ENCODE measurements at places on chromosomes 13 and 19.

GRCh38 chr13:75704194-75704926 lies 68.2 kb downstream of the LMO7 start:
- DNase-seq, result no peak

GRCh38 chr19:41848666-41849065 lies 3.8 kb downstream of the DMRTC2 start:
- no peak for DNase-seq

DNA sequence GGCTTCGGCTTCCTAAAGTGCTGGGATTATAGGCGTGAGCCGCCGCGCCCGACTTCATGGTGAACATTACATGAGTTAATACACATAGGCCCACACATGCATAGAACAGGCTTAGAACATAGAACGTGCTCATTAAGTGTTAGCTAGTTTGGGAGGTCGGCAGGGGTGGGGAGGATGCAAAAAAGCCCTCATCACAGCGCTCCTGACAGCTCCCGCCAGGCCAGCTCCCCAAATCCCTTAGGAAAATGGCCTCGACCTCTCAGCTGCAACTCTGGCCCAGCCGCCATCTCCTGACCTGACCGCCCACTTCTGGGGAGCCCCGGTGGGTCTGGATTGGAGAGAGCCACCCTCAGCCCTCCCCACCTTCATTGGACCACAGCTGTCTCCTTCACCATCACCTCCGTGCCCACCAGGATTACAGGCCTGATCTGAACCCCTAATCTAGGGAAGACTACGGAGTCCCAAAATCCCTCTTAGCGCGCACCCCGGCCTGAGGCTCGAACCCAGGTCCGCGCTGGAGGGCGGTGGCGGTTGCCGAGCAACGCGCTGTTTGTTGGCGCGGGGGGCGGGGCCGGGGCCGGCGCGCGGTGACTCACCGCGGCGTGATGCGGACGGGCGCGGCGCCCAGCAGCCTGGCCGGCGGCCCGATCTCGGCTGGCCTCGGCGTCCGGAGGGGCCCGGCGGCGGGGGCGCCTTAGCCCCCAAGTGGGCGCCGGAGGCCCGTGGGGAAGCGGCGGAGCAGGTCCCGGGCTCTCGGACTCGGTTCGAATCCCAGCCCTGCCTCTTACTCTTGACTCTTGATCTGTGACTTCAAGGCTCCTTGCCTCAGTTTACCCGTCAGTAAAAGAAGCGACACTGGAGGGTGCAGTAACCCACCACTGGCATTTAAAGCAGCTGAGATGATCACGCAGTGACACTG lies 26.7 kb upstream of the NANOS3 start:
- no peak for DNase-seq

GRCh38 chr13:43446126-43446525 lies 340.6 kb downstream of the ENOX1 start:
- DNase-seq, result no peak

GRCh38 chr13:56189439-56189838 lies 951.3 kb upstream of the PRR20A start:
- DNase-seq, result no peak

GRCh38 chr13:67588607-67589006 lies 358.5 kb upstream of the PCDH9 start:
- no peak for DNase-seq

DNA sequence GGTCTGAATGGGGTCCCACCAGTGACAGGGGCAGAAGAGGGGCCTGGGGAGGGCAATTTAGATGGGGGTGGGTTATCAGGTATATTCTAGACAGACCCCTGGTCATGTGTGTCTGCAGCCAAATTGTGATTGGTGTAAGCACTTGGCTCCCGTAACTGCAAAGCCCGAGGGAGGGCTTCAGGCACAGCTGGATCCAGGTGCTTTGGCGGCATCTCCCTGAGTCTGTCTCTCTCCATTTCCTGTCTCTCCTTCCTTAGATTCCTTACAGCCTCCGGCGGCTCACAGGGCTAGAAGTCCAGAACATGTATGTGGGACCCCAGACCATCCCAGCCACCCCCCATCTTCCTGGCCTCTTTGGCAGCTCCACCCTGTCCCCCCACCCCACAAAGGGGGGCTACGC lies 31.4 kb downstream of the DHX34 start:
- DNase-seq, result no peak

DNA sequence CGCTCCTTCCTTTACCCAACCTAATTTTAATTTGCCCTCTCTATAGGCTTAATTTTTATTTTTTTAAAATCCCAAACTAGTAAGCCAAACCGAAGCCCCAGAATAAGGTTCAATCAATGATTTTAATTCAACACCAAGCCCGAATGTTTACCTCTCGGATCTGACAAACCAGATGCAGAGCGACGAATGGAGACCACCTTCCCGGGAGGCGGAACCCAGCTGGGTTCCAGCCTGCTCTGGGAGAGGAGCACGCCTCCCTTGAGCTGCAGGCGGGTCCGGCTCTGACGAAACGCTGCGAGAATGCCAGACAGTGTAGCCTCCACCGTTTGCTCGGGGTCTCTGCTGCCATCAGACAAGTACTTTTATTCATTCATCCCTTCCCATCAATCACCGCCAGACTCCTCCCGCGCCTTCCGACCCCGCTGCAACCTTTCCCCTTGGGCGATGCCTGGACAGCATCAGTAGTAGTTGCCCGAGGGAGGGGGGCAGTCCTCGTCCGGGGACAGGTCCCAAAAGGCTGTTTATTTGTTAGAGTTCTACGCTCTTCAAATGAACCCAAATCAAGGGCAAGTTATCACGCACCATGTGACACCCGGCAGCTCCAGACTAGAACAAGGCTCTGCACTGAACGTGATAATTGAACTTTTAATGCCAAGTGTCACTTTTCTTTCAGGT lies 752 bp upstream of the EDNRB start:
- no peak for DNase-seq

GRCh38 chr19:23716792-23717191 lies 29.8 kb upstream of the ZNF675 start:
- no peak for DNase-seq

- peak; percentile 19 for DNase-seq
Observed at GRCh38 chr13:114107686-114108081, 24.7 kb downstream of the RASA3 start.

DNA sequence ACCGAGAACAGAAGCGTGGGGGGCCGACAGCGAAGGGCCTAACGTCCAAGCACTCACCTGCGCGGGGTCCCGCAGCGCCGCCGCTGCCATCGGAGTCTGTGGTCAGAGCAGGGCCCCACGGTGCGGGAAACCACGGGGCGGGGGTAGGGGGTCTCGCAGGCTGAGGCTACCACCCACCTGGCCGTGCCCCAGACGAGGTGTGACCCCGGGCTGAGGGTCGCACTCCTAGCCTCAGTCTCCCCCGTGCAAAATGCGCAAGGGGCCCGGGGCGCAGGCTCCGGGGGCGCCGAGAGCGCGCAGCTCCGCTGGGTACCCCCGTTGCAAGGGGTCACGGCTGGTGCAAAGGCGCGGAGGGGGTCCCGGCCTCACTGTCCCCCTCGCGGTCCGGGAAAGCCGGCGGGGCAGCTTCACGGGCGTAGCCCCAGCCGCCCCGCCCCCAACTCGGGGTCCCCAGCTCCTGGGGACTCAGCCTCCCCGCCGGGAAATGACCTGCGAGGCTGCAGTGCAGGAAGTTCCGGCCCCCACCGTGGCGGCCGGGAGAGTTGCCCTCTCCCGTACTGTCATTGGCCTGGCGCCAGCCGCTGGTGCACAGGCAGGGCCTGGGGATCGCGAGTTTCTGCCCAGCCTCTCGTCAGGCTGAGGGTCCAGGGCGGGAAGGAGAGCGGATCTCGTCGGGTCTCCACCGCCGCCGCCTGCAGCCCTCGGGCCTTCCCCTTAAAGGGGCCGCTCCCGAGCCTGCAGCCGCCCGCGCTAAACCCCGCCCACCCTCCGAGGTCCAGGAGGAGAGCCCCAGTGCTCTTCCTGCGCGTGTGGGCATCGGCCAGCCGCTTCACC lies at the start of gene ZNF792:
Gene ZNF792, minus strand, starts transcription at position 657 of the 834 bp plus-strand sequence. Its CDS starts 567 bp downstream, at position 90.
- no peak for DNase-seq

- DNase-seq, result no peak
Observed at GRCh38 chr13:44565881-44566280, 10.2 kb downstream of the TSC22D1 start.

- no peak for DNase-seq
Observed at GRCh38 chr19:31597616-31598015, 248.4 kb upstream of the TSHZ3 start.

DNA sequence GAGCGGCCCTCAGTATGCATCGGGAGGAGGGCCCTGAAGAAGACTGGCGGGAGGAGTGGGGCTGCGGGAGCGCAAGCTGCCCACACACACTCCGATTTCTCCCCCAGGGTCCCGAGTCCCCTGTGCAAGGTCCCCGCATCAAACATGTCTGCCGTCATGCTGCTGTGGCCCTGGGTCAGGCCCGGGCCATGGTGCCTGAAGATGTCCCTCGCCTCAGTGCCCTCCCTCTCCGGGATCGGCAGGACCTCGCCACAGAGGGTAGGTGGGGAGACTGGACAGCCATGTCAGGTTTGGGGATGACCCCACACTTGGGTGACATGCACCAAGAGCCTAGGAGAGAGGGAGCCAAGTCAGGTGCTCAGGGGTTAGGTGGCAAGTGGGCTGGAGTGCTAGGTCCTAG lies 4.7 kb downstream of the KMT2B start:
- DNase-seq, result no peak

DNA sequence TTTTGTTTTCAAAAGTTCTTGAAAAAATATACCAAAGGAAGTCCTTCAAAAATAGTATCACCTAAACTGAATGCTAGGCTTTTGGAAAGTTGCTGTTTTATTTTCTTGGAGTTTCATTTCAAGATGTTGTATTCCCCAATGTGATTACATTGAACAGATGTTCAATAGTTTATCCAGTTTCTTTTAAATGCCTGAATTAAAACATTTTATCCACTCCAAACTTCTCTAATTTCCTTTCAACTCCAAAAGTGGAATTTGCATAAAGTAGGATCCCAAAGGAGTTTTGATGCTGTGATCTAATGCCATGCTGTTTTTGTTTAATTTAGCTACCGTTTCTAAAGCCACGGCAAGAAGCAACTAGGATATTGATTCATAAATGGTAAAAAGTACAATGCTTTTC lies 892.5 kb upstream of the SLC10A2 start:
- DNase-seq, result no peak

DNA sequence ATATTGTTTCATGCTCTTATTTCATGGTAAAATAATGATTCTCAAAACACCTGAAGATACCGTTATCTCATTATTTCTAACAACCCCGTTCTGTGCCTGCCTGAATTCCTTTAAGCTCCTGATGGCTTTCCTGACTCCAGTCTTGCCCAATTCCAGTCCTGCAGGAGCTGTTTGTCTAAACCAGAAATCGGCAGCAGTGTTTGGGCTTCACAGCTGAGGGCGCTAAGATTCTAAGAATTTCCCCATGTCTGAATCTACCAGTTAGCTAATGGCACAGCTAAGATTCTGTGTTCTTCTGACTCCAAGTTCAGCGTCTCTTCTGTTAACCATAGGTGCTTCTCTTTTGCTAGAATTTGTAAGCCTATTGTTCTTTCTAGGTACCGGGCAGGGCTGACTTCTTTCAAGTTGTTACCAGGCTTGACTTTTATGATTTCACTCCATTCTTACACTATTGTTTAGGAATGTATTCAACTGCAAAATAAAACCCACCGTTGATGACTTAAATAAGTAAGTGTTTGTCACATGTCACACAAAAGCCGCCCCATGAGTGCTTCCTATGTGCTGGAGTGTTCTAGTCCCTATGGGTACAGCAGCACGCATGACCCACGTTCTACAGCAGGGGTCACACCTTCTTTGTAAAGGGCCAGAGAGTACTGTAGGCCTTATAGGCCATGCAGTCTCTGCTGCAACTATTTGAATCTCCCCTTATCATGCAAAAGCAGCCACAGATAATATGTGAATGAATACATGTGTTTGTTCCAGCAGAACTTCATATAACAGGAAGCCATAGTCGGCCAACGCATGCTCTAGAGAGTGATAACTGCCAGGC lies 168.3 kb upstream of the RNF113B start:
- no peak for DNase-seq

GRCh38 chr19:18000915-18001776 lies 6.8 kb upstream of the ARRDC2 start:
- DNase-seq, result peak; percentile 73

GRCh38 chr19:54209058-54209810 lies 8.6 kb downstream of the RPS9 start:
- no peak for DNase-seq

DNA sequence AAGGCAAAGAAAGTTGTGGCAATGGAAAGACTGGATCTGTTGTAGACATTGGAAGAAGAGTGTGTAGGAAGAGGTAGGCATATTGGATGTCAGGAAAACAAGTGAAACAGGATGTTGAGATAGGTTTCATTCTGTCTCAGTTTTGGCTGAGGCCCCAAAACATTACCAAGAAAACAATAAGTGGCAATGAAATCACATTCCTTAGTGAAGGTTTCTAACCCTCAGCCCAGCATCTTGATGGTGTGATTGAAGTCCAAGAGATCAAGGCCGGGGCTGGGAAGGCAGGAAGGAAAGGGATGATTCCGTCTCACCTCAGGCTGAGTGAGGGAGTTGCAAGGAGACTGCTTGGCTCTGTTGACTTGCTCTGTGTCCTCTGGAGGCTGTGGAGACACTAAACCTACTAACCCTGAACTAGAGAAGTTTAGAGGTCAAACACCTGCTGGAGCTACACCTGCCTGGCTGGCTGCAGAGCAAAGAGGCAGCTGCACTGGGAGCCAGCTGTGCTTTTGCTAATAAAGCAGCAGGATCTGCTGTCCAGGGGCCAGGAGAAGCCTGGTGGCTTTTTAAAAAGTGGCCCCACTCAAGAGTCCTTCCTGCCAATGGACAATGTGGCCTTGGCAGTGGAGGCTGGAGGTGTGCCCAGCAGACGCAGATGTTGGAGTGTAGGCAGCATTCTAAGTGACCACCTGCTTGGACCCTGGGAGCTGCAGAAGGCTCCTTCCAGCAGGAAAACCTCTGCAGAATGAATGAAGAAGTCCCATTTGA lies 53.6 kb downstream of the DGKH start:
- DNase-seq, result no peak

- no peak for DNase-seq
Observed at GRCh38 chr19:40157059-40157458, 34.2 kb upstream of the MAP3K10 start.

GRCh38 chr13:43720780-43721397 lies 65.9 kb downstream of the ENOX1 start:
- no peak for DNase-seq

GRCh38 chr19:50061650-50062049 lies 35.8 kb downstream of the ZNF473 start:
- no peak for DNase-seq

GRCh38 chr13:34034411-34034810 lies 216.5 kb downstream of the RFC3 start:
- no peak for DNase-seq

GRCh38 chr13:39578821-39579291 lies 24.1 kb downstream of the LHFPL6 start:
- DNase-seq, result no peak

GRCh38 chr19:41564515-41565378 lies 11.2 kb upstream of the CEACAM21 start:
- no peak for DNase-seq

- DNase-seq, result no peak
Observed at GRCh38 chr19:48928164-48929025, 5.1 kb upstream of the DHDH start.

DNA sequence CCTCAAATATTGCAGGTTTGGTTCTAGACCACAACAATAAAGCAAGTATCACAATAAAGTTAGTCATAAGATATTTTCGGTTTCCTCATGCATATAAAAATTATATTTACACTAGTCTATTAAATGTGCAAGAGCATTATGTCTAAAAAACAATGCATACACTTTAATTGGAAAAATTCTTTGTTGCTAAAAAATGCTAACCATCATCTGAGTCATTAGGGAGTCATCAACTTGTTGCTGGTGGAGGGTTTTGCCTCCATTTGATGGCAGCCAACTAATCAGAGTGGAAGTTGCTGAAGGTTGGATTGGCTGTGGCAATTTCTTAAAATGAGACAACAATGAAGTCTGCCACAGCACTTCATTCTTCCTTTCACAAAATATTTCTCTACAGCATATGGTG lies 422.3 kb upstream of the GPC6 start:
- no peak for DNase-seq

All from omental fat pad (tissue), 4 donors.